ENCODE measurements at places on chromosomes 7 and 10.

DNA sequence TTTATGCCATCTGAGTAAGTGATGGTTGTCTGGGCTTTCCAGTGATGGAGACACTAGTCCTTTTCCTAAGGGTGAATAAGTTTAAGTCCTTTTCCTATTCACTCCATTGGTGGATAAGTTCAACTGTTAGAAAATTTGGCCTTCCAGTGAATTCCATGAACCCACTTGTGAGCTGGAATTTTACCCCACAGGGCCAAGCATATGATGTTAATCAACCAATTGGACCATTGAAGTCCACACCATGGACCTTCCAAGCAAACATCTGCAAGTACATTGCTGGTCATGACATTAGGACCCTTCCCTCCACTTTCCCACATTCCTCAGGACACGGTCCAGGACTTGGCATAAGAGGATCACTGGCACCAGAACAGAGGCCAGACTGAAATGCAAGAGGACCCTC is 381.4 kb downstream of the RPS24 start:
- DNase-seq: no peak

GRCh38 chr7:46444256-46444655 is 523.2 kb upstream of the IGFBP3 start:
- DNase-seq: no peak

DNA sequence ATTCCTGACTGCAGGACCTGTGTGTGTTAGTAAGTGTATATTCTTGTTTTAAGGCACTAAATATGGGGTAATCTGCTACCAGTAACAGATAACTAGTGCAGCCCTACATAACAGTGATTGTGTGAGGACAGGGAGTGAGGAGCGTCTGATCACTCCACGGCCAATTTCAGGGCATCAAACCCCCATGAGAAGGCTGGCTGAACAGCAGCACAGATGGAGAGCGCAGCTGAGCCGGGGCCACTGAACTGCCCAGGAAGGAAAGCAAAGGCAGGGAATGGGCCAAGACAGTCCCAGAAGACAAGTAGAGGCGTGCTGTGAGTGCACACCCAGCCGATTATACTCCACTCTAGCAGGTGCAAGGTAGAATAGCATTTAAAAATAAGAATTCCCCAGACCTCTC is 157.1 kb upstream of the CHST15 start:
- no peak for DNase-seq

DNA sequence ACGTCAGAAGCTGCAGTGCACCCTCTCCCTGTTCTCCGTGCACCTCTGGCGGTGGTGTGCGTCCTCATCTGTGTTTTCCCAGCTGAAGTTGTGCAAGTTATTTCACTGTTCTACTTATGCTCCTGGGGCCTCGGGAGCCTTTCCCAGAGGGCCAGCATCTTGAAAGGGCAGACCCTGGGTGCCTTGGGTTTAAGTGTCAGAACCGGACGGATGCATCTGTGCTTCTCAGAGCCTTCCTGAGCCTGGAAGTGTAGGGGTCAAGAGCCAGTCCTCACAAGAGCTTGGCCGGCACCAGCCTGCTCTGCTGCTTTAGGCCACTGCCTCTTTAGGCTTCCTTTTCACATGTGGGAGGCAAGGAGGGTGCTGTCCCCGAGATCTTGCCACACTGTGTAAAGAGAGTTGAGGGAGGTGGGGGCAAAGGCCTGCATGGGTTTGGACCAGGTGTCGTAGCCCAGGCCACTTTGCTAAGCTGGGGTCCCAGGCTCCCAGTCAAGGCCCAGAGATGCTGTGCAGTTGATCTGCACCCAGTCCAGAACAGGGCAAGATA is 128.9 kb upstream of the NPS start:
- no peak for DNase-seq

DNA sequence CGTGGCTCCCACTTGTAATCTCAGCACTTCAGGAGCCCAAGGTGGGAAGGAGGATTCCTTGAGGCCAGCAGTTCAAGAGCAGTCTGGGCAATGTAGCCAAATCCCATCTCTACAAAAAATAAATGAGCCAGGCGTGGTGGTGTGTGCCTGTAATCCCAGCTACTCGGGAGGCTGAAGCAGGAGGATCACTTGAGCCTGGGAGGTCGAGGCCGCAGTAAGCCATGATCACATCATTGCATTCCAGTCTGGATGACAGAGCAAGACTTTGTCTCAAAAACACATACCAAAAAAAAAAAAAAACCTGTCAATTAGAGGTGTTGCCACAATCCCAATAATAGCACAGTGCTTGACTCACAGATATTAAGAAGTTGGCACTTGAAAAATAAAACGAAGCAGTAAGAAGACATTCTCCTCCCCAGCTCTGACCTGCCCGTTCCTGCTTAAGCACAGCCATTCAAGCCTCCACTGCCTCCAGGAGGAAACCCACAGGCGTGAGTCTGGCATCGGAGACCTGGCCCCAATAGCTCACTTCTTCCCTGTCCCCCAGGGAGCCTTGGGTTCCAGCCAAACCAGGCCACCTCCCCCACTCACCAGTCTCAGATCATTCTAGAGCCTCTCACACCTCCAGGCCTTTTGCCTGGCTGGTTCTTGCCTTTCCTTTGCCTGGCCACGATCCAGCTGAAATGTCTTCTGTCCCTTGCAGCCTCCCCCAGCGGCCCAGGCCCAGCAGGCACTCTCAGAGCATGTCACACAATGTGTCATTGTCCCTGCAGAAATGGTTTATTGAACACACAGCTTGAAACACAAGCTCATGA is 45.3 kb upstream of the GTF2I start:
- DNase-seq: peak; percentile 63

All from globus pallidus (tissue), 1 donor.